ENCODE measurements at places on chromosomes 7 and 10. TPM values are rescaled to one million over a fixed set of nuclear protein-coding genes. Genes with fewer than 3 reads are reported as not detected.
A peak's percentile ranks its signal among the peaks of the same experiment; 100 is the strongest.

- DNase-seq: no peak
Measured at GRCh38 chr10:30187010-30187409, 127.6 kb upstream of the JCAD start.

DNA sequence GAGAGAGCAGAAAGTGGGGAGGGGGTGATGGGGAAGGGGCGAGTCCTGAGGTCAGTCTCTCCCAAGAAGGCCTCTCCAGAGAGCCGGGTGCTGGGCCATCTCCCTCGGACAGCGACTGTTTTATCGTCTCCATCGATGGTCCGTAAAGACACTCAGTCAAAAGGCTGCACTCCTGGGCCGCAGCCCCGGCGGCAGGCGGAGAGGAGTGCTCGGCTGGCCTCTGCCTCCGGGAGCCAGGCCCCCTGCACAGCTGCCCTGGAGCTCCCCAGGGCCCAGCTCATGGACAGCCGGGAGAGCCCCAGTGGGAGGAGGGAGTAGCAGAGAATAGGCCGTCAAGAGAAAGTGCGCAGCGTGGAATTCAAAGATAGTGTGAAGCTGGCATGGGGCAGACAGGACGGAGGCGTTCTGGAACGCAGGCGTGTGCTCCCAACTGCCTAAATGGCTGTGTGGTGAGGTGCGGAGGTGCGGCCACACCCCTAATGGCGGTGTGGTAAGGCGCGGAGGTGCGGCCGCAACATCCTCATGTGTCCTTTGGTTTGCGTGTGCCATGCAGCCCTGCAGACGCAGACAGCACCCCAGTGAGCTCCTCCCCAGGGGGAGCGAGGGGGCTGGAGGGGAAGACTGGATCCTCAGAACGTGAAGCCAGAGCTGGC is 477.5 kb upstream of the FOXK1 start:
- peak; percentile 2 for DNase-seq

GRCh38 chr7:150902078-150903033 is 50.0 kb downstream of the AOC1 start:
- DNase-seq: no peak

- no peak for DNase-seq
Measured at GRCh38 chr7:107591421-107591820, 11.4 kb downstream of the BCAP29 start.

DNA sequence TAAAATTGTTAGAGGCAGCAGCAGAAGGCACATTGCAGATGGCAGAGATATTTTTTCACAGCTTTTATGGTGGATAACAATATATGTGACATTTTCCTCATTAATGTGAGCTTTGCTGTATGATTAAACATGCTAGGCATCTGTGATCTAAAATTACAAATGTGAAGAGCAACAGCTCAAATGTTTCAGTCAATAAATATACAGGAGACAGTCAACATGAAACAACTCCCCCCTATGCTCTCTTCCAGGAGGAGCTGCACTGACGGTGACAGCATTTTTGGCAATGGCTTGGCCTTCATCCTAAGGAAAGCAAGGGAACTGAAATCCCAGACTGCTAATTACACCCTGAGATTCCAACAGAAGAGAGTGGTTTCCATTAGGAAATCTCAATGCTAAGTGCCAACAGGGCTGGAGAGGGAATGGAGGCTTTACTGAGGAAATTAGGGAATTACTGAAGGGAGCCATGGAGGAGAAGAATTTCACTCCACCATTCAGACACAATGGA is 51.4 kb upstream of the GRB10 start:
- no peak for DNase-seq

DNA sequence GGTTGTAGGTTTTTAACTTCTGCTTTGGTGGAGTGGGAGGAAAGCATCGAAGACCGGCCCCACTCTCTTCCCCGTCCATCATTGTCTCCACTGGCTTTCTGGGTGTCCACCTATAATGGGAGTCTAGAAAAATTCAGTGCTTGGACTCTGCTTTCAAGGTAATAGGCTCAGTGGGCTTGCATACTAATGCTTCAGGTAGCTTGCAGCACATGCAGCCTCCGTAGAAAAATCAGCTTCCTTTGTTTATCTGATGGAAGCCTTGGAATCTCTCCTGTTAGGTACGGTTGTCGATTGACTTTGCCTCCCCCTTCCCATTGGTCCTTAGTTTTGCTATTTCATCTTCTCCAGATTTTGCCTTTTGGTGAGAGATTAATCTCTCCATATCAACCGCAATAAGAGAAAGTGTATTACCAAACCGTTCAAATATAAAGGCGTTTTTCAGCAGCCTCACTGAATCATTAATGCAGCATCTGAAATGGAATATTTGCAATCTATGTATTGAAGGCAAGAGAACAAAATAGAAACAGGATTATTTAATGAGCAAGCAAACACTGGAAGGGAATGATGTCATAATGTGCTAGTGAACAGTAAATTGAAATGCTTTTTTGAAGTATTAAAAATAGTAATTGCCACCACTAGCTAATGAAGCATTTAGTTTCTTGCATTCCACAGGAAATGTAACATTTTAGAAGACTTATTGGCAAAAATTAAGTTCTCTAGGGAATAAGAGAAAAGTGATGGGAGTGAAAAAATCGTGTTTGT is 944 bp downstream of the AVL9 start:
- DNase-seq: peak; percentile 8

GRCh38 chr7:117946151-117946633 is 73.0 kb upstream of the CTTNBP2 start:
- peak; percentile 10 for DNase-seq

DNA sequence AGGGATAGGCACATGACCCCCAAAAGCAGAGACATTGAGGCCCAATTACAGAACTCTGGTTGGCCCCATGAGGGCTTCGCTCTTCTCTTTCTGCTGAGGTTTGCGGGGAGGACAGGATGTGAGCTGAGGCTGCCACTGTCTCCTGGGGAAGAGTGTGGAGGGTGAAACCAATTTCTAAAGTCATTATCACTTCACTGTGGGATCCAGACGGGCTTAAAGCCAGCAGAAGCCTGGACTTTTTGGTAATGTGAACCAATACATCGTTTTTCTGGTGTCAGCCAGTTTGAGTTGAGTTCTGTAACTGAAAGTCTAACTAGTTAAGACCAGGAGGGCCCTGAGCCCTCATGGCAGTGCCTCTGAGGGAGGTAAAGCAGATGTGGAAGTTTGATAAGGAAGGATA is 163.0 kb downstream of the MYOF start:
- DNase-seq: no peak

- peak; percentile 78 for DNase-seq
Measured at GRCh38 chr7:29607889-29608288, 44.3 kb downstream of the PRR15 start.

DNA sequence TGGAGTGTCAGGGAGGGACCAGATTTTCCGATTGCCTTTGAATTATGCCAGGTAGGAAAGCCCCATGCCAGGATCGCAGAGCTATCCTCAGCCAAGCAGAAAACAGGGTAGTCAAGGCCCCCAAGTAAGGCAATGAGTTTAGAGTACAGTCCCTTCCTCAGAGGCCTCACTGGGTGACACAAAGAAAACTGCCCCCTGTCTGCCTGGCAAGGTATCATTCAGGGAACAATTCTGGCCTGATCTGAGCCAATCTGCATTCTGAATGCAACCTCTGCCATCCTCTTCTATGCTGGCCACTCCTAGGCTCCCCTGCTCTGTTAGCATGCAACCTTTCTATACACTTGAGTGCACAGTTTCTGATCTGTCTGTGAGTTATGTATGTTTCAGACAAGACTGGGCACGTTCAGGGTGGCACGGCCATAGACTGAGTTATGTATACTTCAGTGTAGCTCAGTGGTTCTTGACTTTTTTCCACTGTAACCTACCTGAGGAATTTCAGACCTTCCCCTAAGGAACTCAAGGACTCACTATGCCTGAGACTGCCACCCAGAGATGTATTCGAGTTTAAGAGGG is 336.8 kb downstream of the PLXNA4 start:
- no peak for DNase-seq

GRCh38 chr10:131667561-131667960 is 233.2 kb upstream of the PPP2R2D start:
- no peak for DNase-seq

DNA sequence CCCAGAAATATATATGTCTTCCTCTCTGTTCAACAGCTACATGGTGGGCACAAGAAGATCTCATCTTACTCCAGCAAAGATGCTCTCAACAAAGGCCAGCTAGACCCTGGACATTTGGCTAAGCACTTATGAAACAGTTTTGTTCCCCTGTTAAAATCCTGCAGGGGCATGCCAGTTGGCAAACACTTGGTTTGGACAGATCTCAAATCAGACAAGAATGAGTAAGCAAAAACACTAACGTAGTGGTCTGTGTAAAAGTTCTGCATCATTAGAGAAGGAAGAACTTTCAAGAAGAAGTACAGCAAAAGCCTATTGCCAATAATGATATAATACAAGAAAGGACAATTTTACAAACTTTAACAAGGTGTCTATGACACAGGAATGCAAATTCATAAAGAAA is 125.6 kb downstream of the CALN1 start:
- DNase-seq: no peak

GRCh38 chr7:122901250-122901649 is 15.0 kb upstream of the CADPS2 start:
- no peak for DNase-seq

DNA sequence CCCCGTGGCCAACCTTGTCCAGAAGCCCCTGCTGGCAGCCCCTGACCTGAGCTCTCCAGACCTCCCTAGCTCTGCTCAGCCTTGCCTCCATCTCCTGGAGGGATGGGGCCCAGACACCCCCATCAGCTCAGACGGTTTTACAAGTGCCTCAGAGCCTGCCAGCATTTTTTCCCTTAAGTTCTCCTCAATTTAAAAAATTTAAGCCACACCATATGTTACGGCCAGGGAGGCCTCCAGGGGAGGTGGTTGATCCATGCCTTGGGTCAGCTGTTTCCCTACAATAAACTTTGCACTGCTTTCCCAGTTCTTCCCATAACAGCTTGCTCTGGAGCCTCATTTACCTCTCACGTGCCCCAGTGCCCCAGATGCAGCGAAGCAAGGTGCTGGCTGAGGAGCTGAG is 143.5 kb downstream of the RGS10 start:
- no peak for DNase-seq

Gene CTAGE15
- not detected for polyA plus RNA-seq

Gene LLCFC1
- not detected for polyA plus RNA-seq

Measured in fibroblast of lung (primary cell).